ENCODE measurements at places on chromosomes 7 and 10. TPM values are rescaled to one million over a fixed set of nuclear protein-coding genes. Genes with fewer than 3 reads are reported as not detected.

DNA sequence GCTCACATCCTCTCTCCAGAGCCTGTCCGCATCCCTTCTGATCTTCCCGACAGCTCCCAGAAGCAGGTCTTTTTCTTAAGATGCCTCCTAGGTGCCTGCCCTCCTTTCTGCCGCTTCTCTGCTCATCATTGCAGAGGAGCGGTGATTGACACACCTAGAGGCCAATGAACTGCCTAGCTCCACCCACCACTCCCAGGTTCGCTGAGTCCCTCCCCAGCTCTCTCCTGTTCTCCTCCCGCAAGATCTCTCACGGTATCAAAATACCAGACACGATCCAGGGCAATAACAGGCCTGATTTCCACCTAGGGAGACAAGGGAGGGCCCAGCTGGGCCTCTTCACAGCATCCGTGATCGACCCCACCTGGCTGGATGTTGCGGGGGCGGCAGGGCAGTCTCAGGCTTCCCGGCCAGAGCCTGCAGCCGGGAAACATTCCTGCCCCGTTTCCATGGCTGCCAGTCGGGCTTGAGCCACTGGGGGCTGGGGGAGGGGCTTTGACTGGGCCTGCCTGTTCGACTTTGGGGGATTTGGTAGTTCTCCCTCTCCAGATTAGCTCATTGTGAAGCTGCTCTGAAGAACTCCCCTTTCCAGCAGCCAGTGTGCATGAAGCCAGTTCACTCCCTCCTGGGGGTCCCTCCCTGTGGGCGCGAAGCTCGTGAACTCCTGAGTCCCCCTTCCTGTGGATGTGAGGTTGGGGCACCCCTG lies 373.5 kb downstream of the RPS24 start:
- peak; percentile 89 for DNase-seq

- DNase-seq: no peak
Measured at GRCh38 chr10:64334084-64334483, 812.9 kb downstream of the REEP3 start.

- DNase-seq: no peak
Measured at GRCh38 chr10:97851341-97852001, 1.8 kb downstream of the GOLGA7B start.

DNA sequence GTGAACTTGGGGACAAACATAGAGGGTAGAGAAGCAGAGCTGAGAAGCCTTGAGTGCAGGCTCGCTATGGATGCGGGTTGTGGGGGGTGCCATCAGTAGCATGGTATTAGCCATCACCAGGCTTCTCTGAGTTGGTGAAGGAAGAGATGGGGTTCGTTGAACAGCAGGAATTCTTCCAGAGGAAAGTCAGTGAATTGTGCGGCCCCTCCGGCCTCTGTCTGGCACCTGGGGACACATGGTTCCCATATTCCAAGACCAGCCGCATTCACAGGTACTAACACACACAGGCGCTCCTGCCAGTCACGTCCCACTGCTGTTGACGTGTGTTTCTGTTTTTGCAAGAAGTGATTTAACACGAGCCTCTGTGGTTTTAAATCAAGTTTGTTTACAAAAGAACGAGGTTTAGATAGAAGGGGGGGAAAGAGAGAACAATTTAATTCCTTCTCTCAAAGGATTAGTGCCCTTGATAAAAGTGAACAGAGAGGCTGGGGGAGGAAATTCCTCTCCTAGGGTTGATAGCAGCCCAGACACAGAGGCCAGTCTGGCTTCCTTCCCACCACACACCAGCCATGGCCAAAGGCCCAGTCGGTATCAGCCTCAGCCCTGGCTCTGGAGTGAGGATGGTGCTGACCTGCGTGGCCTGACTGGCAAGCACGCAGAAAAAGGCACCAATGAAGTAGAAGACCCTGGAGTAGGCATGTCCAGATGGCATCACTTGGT lies 252.6 kb upstream of the IGFBP3 start:
- DNase-seq: peak; percentile 80

DNA sequence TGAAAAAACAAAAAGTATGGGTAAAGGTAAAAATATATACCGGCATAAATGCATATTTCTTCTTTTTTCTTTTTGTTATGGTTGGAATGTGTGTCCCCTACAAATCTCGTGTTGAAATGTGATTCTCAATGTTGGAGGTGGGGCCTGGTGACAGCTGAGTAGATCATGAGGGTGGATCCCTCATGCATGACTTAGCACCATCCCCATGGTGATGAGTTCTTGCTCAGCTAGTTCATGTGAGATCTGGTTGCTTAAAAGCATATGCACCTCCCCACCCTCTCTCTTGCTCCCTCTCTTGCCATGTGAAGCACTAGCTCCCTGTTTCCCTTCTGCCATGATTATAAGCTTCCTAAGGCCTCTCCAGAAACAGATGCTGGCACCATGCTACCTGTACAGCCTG lies 93.3 kb downstream of the HYCC1 start:
- DNase-seq: no peak

DNA sequence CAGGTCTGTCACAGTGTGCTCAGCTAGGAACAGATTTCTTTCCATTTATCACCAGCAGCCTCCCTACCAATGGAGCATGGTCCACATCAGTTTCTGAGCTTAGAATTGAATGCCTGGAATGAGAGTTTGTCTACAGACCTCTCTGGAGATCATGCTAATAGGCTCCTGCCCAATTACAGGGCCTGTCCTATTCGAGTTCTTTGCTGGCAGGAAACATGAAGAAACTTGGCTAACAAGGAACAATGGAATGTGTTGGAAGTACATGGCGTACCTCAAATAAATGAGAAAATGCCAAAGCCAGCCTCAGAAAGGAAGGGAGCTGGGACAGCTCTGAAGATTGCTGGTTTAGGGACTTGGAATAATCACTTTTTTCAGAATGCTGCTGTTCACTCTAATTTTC lies 186.0 kb upstream of the AKR1E2 start:
- no peak for DNase-seq

DNA sequence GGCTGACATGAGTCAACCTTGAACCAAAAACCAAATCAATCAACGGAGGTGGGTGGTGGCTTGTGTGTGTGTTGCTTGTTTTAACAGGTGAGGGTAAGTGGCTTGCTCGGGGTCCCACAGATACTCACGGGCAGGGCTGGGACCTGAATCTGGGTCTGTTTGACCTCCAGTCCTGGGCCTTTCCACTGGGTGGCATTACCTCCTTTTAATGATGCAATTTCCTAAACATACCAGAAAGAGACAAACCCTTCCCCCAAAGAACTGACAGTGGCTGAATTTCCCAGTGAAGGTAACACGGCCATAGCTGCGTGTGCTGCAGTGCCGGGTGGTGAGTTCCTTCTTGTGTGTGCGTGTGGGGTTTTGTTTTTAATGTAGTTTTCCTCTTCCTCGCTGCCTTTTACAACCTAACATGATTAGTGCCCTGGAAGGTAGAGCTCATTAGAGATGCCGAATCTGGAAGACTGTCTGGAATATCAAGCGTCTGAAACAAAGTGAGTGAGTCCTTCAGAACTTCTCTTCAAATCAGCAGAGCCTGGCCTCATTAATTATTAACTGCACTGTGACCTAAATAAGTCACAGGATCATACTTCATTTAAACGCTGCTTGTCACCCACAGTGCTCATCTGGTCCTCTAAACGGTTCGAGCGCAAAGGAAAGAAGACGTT lies 166.1 kb upstream of the TCERG1L start:
- no peak for DNase-seq

- no peak for DNase-seq
Measured at GRCh38 chr10:34504534-34504933, 310.6 kb downstream of the PARD3 start.

DNA sequence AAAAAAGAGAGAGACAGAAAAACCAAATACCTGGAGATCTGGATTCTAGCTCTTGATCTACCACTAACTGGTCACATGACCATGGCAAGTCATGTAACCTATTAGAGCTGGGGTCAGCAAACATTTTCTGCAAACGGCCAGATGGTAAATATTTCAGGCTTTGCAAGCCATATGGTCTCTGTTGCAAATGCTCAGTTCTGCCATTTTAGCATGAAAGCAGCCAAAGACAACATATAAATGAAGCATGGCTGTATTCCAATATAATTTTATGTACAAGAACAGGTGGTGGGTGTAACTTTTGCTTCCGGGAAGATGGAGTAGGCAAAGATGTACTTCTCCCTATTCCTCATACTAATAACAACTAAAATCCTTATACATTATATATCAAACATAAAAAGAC lies 6.7 kb downstream of the FRA10AC1 start:
- DNase-seq: no peak

- DNase-seq: no peak
Measured at GRCh38 chr10:19819419-19820033, 3.3 kb downstream of the PLXDC2 start.

DNA sequence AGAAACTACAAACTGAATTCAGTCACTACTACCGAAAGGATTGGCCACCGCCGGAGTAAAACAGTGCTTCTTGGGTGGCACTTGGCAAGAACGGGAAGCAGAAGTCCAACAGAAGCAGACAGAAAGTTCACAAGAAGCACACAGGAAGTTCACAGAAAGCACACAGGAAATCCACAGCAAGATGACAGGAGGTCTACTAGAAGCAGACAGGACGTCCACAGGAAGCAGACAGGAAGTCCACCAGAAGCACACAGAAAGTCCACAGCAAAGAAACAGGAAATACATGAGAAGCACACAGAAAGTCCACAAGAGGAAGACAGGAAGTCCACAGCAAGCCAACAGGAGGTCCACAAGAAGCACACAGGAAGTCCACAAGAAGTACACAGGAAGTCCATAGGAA lies 399.2 kb upstream of the AUTS2 start:
- DNase-seq: no peak

GRCh38 chr7:30335763-30336487 lies 51.5 kb downstream of the ZNRF2 start:
- no peak for DNase-seq

- no peak for DNase-seq
Measured at GRCh38 chr7:25263337-25263736, 35.1 kb upstream of the NPVF start.

DNA sequence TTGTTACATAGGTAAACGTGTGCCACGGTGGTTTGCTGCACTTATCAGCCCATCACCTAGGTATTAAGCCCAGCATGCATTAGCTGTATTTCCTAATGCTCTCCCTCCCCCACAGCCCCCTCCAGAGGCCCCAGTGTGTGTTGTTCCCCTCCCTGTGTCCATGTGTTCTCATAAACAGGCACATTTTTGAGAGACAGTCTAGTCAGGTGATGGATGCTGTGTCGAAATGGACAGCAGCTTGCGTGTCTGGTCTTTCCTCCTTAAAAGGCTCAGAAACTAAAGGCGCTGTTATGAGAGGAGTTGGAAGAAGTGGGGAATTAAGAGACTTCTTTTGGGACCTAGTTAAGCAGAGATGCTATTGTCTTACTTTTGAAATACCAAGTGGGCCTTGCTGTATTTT lies 296.0 kb downstream of the BBS9 start:
- DNase-seq: no peak

GRCh38 chr10:132449051-132449810 lies 52.2 kb downstream of the PWWP2B start:
- peak; percentile 31 for DNase-seq

DNA sequence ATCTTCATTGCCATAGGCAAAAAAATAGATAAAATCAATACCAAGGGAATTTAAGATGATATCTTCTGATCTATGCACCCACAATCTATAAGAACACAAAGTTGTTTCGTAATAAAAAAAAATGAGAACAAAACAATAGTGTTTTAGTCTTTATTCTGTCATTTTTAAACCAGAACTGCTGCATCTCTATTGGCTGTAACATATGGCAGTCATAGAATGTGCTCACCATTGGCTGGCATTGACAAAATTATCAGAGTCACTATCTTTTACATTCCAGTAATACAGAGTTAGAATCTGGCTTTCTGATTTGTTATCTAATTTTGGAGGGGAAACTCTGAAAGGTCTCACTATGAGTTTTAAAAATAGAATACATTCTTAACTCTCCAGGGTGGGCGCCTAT lies 138.6 kb upstream of the CCDC6 start:
- DNase-seq: no peak

DNA sequence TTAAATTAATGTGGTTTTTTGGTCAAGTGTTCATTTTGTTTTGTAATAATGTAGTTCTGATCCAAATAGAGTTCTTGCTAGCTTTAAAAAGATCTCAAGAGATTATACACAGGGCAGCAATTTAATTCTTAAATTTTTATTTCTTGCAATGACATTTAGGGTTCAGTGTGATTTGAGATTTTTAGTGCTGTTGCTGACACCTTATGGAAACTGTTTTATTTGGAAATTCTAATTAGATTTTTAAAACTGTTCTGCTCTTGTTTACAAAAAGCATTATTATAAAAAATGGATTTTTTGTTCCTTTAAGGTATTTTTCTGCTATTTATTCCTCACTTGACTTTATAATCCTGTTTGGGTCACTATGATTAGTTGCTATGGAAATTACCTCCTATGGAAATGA lies 72.1 kb downstream of the RTKN2 start:
- DNase-seq: no peak

GRCh38 chr7:115988401-115988800 lies 42.2 kb downstream of the TFEC start:
- no peak for DNase-seq

DNA sequence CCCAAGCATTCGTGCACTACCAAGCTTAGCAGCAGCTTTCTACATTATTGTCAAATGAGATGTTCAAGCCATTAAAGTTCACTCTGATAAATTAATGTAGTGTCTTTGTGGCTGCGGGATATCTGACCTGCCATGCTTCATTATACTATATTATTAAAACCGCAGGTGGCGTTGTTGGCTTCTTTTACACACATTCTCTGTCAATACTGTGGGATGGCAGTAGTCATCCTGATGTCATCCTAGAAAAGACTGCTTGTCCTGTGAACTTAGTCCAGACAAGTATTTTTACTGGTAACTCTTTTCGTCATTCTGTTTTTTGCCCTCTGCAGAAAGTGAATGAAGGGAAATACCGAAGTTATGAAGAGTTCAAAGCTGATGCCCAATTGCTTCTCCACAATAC lies 103.9 kb downstream of the ZMYND11 start:
- DNase-seq: no peak

GRCh38 chr10:14695847-14696480 lies 78.7 kb downstream of the FAM107B start:
- DNase-seq: no peak

- no peak for DNase-seq
Measured at GRCh38 chr10:7672341-7673134, 5.8 kb upstream of the ITIH5 start.

- DNase-seq: peak; percentile 9
Measured at GRCh38 chr10:43053825-43054224, 23.0 kb upstream of the RET start.

- DNase-seq: peak; percentile 61
Measured at GRCh38 chr10:13990392-13990805, 340.3 kb downstream of the FRMD4A start.

- no peak for DNase-seq
Measured at GRCh38 chr10:119477444-119477843, 65.1 kb downstream of the RGS10 start.

The MMD2 gene
- not detected for total RNA-seq

The CLRN3 gene
- not detected for total RNA-seq

The PNLIPRP2 gene
- total RNA-seq: not detected

The KNDC1 gene
- total RNA-seq: 0.20 TPM

The SERPINE1 gene
- 1.3 TPM for total RNA-seq

The UPK3B gene
- 2.2 TPM for total RNA-seq

The CPED1 gene
- 32.8 TPM for total RNA-seq

The CHAT gene
- total RNA-seq: not detected
